ENCODE measurements at places on chromosomes 13 and 19.

GRCh38 chr13:29271606-29272005 lies 323.9 kb downstream of the SLC7A1 start:
- DNase-seq = no peak

- DNase-seq = no peak
These were observed 20.0 kb upstream of the POSTN start for GRCh38 chr13:37618554-37618953.

GRCh38 chr19:54556194-54556593 lies 17.4 kb upstream of the LILRA2 start:
- DNase-seq = no peak

DNA sequence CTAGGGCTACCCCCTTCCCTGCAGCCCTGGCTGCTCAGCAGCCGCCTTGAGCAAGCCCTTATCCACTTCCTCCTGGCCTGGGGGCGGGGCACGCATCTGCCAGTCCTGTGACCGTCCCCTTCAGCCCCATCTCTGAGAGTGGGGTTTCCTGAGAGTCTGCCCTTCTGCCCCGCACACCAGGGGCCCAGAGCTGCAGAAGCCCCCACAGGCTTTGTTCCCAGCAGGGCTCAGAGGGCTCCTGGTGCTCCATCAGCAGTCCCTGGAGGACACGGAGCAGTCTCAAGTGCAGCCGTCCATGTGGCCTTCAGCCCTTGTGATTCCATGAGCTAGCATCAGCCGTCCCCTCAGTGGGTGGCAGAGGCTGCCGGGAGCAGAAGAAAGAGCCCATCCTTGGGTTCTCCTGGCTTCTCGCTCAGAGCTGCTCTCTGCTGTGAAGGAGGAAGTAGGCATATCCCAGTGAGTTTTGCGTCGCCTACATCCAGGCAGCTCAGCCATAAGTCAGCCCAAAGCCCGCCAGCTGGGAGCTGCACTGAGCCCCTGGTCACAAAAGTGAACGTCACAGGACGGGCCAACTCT lies 16.3 kb downstream of the MYO9B start:
- no peak for DNase-seq

GRCh38 chr13:93226065-93226622 lies 463 bp upstream of the GPC6 start:
- DNase-seq = no peak

GRCh38 chr19:51128227-51128626 lies 3.5 kb downstream of the SIGLEC9 start:
- no peak for DNase-seq

DNA sequence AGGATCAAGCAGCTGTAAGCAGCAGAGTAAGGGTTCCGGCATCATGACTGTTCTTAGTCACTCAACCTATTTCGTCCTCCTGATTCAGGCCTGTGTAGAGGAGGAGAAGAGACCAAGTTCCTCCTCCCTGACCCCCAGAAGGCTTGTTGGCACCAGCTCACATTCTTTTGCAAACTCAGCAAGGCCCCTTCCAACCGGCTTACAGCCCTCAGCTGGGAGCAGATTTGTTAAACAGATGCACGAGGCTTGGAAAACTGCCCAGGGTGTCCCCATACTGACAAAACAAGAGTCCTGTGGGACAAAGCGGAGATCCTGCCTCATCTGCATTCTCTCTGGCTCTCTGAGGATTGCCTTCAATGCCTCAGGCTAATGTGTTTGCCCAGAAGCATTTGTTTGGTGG lies 113.2 kb upstream of the SOX21 start:
- DNase-seq = no peak

DNA sequence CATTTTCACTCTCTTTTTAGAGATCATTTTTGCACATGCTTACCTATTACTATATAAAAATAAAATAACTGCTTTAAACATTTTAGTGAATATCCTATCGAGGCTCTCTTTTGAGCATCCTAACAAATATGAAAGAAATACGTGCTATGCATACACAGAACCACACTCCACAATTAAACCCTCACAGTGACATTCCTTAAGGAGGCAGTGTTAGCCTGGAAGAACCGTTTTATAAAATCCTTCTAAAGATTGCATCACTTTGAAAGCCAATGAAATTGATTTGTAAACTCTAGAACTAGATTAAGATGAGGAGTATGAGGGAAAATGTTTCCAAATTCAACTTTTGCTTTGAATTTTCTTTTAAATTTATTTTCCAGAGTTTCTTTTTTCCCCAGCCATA lies 11.1 kb upstream of the ENOX1 start:
- no peak for DNase-seq

GRCh38 chr19:47176071-47176626 lies 45.5 kb downstream of the SAE1 start:
- no peak for DNase-seq

- no peak for DNase-seq
These were observed 1.3 kb downstream of the PRKD2 start for GRCh38 chr19:46715620-46715974.

DNA sequence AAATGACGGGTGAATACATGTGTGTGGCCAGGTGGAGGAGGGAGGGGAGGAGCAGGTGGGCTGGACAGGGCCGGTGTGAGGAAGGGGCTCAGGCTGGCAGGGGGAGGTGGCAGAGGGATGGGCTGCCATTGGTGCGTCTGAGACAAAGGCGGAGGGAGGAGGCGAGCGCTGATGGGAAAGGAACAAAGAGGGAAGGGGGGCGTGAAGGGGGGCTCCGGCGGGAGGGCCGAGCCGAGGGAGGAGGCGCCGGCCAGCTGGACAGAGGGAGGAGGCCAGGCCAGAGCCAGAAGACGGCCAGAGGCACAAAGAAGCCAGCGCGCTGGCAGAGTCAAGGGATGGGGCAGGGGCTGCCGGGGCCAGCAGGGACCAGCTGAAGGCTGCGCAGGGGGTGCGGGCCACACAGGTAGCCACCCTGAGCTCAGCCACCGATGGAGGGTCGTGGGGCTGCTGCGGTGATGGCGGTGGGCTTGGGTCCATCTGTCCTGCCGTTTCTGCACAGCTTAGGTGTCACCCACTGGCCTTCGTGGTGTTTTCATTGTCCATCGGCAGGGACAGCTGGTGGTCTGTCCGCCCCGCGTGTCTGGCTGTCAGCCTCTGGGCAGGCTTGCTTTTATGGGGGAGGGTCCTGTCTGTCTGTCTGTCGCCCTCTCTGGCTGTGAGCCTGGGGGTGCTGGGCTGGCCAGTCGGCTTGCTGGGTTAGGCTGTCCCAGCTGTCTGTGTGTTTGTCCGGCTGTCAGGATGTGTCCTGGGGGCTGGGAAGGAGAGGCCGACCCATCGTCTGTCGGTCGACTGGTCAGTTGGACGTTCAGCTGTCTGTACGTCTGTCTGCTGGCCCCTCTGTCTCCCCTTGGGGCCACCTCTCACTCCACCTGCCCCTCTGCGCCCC lies 2.2 kb downstream of the APC2 start:
- no peak for DNase-seq

DNA sequence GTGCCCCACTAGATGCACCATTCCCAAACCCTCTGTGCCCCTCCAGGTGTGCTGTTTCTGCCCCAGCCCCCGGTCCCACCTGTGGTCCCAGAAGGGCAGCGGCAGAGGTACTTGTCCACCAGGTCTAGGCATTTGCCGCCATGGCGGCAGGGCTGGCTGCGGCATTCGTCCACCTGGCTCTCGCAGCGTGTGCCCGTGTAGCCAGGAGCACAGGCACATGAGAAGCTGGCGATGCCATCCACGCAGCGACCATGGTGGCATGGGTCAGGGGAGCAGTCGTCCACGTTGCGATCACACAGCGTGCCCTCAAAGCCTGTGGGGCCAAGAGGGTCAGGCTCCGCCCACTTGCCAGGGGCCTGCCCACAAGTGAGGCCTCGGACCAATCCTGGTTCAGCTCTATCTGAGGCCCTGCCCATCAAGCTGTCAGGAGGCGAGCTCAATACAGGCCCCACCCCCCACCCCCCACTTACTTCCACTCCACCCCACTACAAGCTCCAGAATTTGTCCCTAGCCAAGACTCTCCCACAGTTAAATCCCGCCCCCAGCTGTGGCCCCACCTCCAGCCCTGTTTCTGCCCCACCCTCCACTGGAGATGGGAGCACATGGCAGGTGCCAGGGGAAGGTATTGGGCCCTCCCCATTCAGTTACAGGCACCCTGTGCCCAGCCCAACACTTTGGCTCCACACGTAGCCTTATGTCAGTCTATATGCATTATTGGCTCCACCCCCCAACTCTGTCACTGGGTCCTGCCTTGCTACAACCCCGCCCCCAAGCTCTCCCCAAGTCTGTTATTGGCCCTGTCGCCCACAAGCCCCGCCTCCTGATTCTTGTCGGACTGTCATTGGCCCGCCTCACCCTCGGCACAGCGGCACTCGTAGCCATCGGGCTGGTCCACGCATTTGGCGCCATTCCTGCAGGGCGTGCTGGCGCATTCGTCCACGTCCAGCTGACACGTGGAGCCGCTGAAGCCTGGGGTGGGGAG lies 13.5 kb downstream of the NOTCH3 start:
- no peak for DNase-seq

DNA sequence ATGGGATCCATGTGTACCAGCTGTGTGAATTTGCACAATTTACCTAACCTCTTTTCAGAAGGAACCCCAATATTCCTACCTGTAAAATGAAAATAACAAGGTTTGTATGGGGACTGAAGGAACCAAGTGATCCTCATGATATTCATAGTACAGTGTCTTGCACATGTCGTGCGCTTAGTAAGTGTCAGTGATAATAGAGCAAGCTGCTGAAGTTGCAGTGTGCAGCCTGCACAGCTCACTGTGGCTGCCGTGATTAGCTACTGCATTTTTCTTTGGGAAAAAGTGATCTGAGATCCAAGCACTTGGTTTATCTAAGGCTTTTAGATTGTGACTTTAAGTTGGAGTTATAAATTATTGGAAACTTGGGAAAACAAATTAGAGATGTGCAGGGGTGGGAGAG lies 135.9 kb upstream of the FRY start:
- no peak for DNase-seq

DNA sequence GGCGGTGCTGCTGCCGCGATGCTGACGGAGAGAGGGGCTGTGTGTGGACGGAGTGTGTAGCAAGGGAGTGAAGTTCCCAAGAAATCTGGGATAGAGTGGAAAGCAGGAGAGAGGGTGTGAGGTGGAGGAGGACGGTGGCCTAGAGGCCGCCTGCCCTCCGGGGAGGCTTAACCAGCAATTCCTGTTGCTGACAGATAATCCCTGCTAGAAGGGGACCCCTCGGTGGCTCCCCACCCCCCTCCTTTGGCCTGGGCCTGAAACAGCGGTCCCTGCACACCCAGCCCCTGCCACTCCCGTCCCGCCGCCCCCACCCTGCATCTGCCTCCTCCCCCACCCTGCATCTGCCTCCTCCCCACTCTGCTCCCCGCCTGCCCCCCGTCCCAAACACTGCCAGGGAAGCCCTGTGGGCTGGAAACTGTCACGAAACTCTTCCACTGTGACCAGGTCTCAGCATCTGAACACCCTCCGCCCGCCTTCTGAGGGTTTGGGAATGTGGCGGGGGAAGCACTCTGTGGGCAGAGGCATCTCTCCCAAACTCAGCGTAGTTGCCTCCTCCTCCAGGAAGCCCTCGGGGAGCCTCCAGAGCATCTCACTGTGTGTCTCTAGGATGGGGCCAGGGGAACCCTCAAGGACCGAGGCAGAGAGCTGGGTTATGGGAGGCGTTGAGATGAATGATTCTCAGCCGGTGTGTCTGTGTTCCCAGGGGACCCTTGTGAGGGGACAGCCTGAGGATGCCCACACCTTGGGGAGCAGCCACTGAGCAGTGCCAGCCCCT lies 17.1 kb upstream of the MATK start:
- no peak for DNase-seq

DNA sequence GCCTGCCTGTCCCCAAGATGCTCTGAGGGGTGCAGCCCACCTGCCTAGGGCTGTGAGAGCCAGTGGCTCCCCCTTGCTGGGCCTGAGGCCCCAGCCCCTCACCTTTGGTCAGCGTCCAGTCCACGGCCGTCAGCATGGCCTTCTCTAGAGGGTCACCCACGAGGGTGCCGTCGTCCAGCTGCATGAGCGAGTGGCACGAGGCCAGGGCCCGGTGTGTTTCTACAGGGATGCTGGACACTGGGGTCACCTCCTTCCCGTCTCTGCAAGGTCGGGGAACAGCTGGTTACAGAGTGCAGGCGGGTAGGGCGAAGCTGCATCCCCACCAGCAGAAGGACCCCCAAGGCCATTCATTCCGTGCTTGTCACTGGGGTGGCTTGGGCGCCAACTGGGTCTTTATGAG lies 9.0 kb downstream of the ATP13A1 start:
- no peak for DNase-seq

- no peak for DNase-seq
These were observed 54.9 kb upstream of the PCDH8 start for GRCh38 chr13:52903320-52903719.

DNA sequence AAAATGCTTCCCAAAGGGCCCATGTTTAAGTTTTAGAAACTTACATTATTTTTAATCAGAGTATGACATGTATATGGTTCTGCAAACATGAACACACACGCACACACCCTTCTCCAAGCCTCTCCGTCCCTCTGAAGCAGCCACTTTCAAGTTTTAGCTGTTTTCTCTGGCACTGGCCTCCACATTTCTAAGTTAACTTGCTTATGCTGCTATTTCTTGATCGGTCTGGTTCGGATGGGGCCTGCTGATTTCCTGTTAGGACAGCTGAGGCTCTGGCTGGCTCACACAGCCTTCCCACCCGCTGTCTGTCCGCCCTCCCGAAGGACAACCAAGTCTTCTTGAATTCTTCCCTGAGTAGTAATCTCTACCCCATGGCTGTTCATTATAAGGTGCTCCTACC lies 4.4 kb downstream of the SPC24 start:
- DNase-seq = no peak

All from central memory CD4-positive, alpha-beta T cell (primary cell).